Activated CD4-positive, alpha-beta memory T cell treated with anti-CD3 and anti-CD28 coated beads, Interleukin-2, amount 10 ng/mL, durations not matched to agents 7 days and 5 days (primary cell): ENCODE measurements at places on chromosomes 5 and 9.
A peak's percentile ranks its signal among the peaks of the same experiment; 100 is the strongest.

DNA sequence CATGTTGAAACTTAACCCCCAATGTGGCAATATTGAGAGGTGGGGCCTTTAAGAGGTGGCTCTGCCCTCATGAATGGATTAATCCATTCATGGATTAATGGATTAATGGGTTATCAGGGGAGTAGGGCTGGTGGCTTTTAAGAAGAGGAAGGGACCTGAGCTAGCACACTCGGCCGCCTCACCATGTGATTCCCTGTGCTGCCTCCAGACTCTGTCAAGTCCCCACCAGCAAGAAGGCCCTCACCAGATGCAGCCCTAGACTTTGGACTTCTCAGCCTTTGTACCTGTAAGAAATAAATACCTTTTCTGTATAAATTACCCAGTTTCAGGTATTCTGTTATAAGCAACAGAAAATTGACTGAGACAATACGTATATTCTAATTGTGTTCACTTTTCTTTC lies 272.2 kb upstream of the DMRT1 start:
- H3K27ac ChIP-seq: no peak overlapping the region
- peaks cover 1% of the 10 kb centered on the region for H3K4me1 ChIP-seq
- no peak for DNase-seq
- no peak overlapping the region for H3K4me3 ChIP-seq
- peaks cover 9% of the 10 kb centered on the region for H3K27me3 ChIP-seq

GRCh38 chr9:104944356-104944755 lies 16.4 kb upstream of the ABCA1 start:
- no peak overlapping the region for H3K4me3 ChIP-seq
- no peak for DNase-seq
- H3K36me3 ChIP-seq: no peaks in the 10 kb centered on the region

DNA sequence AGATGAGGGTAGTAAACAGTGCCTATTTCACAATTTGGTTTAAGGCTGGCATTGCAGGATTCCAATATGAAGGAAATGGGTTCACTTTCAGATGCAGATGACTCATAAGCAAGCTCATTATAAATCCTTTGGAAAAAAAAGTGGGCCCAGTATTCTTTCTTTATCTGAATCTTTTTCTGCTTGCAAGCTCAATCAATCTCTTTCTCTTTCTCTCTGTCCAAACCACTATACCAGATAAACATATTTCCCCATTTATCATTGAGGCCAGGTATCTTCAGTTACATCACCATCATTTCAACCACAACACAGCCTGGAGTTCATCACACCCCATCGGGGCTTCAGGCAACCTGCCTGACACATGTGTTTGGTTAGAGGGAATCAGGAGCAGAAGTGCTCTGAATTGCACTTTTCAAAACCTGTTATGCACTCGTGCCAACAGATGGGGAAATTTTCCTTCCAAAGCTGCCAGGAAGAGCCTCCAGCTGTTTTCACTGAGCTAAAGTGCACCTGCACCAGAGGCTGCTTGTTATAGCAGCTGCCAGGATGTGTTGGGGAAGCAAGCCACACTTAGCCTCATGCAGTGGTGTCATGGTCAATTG lies 30.0 kb upstream of the MAMDC2 start:
- no peak for DNase-seq
- no peaks in the 10 kb centered on the region for H3K4me1 ChIP-seq
- peaks cover 2% of the 10 kb centered on the region for H3K27me3 ChIP-seq
- H3K36me3 ChIP-seq: no peaks in the 10 kb centered on the region
- no peak overlapping the region for H3K4me3 ChIP-seq
- H3K27ac ChIP-seq: no peak overlapping the region

DNA sequence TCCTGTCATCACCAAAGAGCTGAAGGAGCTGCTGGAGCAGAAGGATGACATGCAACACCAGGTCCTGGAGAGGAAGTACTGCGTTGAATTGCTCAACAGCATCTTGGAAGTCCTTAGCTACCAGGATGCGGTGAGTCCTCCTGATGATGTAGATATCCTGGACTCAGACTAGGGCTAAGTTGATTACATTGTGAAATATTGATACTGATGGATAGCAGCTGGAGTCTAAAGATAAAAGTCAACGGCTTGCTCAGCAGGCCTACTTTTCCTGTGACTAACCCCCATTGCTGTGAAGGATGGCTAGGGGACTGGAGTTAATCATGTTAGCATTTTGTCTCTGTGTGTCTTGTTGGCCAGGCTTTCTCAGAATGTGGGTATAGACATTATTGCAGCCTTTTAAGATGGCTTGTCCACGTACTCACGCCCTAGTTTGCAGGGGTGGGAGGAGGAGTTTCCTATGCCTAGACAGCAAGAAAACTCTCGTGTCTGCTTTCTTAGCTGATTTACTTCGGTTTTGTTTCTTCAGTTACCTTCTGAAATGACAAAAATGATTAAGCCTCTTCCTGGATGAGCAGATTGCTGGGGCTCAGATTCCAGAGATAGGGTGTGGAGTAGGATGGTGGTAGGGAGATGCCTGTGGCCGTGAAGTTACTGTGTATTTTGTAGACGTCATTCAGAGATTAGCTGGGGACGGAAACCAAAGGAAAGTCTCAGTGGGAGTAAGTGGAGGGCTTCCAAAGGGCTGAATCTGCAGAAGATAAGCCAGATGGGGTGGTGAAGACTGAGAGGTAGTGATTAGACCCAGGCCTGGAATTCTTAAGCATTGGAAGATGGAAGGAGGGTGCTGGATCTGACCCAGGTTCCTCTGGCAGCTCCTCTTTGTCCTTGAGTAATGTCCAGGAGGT lies 166.3 kb downstream of the DOCK2 start:
- H3K4me3 ChIP-seq: no peak overlapping the region
- DNase-seq: no peak
- H3K4me1 ChIP-seq: peaks cover 36% of the 10 kb centered on the region
- H3K36me3 ChIP-seq: peaks cover 65% of the 10 kb centered on the region
- no peaks in the 10 kb centered on the region for H3K27me3 ChIP-seq
- H3K27ac ChIP-seq: peak overlapping the region; percentile 53

DNA sequence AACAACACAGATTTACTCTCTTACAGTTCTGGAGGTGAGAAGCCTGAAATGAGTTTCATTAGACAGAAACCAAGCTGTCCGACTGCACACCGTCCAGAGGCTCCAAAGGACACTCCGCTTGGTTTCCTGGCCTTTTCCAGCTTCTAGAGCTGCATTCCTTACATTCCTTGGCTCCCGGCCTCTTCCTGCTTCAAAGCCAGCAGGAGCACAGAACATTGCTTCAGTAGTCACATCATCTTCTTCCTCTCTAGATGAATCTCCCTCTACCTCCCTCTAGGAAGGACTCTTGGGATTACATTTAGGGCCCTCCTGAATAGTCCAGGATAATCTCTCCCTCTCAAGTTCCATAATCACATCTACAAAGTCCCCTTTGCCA lies 213.3 kb downstream of the CDK5RAP2 start:
- H3K4me1 ChIP-seq: no peaks in the 10 kb centered on the region

DNA sequence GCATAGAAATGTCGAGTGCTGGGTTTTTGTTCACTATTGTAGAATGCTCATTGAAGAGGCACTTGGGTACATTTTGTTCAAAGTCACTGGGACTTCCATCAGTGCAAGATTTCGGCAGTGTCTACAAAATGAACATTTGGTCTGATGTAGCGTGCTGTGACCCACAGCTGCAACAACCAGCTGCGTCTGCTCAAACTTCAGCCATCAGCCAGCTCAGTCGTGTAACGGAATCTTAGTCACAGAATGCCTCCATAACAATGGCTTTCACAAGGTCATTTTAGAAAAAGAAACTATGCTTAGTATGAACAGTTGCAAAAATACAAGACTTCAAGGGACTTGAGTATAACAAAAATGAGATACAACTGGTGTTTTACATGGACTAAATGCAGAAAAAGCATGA lies 828.1 kb upstream of the GRAMD2B start:
- DNase-seq: no peak
- no peak overlapping the region for H3K4me3 ChIP-seq
- no peaks in the 10 kb centered on the region for H3K36me3 ChIP-seq
- no peak overlapping the region for H3K27ac ChIP-seq
- no peaks in the 10 kb centered on the region for H3K27me3 ChIP-seq

- H3K4me1 ChIP-seq: peaks cover 1% of the 10 kb centered on the region
- peaks cover 5% of the 10 kb centered on the region for H3K27me3 ChIP-seq
- H3K4me3 ChIP-seq: no peak overlapping the region
These were observed 138.0 kb upstream of the EFNA5 start for GRCh38 chr5:107808671-107809137.

GRCh38 chr9:11192993-11193392 lies 580.2 kb upstream of the PTPRD start:
- no peaks in the 10 kb centered on the region for H3K36me3 ChIP-seq
- H3K4me1 ChIP-seq: no peaks in the 10 kb centered on the region
- no peak overlapping the region for H3K27ac ChIP-seq
- H3K27me3 ChIP-seq: no peaks in the 10 kb centered on the region
- H3K4me3 ChIP-seq: no peak overlapping the region
- no peak for DNase-seq

GRCh38 chr9:85522459-85523092 lies 219.2 kb downstream of the AGTPBP1 start:
- H3K4me1 ChIP-seq: peaks cover 9% of the 10 kb centered on the region
- peak; percentile 31 for DNase-seq
- H3K36me3 ChIP-seq: no peaks in the 10 kb centered on the region
- no peak overlapping the region for H3K27ac ChIP-seq

DNA sequence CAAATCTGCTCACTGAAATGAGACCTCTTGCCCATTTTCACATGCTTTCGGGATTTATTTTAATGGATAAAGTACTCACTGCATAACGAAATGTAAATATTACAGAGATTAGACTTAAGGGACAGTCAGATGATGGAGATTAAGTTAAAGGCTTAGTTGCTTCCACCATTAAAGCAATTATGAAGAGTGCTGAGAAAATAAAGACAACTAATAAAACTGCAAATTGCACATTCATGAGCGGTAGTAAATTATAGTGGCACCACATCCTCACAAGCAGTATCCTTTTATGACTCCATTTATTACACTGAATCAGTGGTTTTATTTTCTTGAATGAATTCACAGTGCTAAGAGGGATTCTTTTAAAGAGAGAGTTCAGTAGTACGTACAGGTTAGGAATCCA lies 76.2 kb upstream of the TMED7 start:
- H3K27ac ChIP-seq: no peak overlapping the region
- no peaks in the 10 kb centered on the region for H3K36me3 ChIP-seq
- no peak overlapping the region for H3K4me3 ChIP-seq
